Right ventricle myocardium inferior (tissue), 1 donor: ENCODE measurements at places on chromosomes 12 and 14. TPM values are rescaled to one million over a fixed set of nuclear protein-coding genes. Genes with fewer than 3 reads are reported as not detected.

DNA sequence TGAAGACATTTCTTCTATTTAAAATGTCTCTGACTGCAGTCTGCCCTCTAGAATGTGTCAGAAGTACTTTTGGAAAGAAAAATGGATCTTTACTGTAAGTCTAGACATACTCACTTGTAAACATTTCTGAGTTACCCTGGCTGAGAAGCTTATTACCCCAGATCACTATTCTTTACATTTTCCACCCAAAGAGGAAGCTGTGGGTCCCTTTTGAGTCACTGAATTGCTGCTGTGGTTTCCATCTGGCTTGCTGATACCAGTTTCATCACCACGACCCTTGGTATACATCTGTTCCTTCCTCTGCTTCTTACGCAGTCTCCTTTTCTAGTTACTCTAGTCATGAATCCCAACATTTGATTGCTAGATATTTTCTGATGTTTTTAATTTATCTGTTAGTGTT lies 20.2 kb upstream of the CLEC4D start:
- no peak for DNase-seq

GRCh38 chr14:93110856-93111419 lies 4.8 kb downstream of the ITPK1 start:
- DNase-seq: peak; percentile 9

DNA sequence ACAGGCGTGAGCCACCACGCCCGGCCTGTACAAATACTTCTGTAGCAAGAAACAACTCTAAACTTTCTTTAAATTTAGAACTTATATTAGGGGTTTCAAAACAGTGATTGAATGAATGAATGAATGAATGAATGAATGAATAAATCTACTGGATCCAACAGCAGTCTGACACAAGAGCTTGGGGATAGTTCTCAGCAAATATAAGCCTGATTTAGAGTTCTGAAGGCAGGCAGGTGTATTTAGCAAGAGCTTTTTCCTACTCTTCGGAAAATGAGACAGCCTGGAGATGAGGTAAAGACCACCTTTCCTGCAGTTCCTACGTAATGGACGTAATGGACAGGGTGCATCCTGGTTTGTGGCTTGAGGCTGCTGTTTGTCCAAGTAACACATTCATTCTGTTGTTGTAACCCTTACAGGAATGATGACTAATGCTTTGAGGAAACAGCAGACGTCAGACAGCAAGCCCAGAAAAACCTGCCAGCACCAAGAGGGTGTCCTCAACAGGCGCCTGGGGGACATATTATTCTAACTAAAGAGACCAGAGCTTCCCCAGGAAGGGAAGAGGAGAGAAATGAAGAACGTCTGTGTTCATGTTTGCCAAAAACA lies 277.4 kb upstream of the SOX5 start:
- DNase-seq: no peak

GRCh38 chr14:52780893-52781292 lies 10.5 kb downstream of the GNPNAT1 start:
- no peak for DNase-seq

- DNase-seq: no peak
These were observed 128.6 kb downstream of the ACSS3 start for GRCh38 chr12:81206429-81206828.

- DNase-seq: no peak
These were observed 225.4 kb downstream of the KLHL28 start for GRCh38 chr14:44736326-44736725.

RHOJ gene
- total RNA-seq: 18.3 TPM
